Hepatocyte (in vitro differentiated cells): ENCODE measurements at places on chromosomes 6 and 20. TPM values are rescaled to one million over a fixed set of nuclear protein-coding genes. Genes with fewer than 3 reads are reported as not detected.
A peak's percentile ranks its signal among the peaks of the same experiment; 100 is the strongest.

DNA sequence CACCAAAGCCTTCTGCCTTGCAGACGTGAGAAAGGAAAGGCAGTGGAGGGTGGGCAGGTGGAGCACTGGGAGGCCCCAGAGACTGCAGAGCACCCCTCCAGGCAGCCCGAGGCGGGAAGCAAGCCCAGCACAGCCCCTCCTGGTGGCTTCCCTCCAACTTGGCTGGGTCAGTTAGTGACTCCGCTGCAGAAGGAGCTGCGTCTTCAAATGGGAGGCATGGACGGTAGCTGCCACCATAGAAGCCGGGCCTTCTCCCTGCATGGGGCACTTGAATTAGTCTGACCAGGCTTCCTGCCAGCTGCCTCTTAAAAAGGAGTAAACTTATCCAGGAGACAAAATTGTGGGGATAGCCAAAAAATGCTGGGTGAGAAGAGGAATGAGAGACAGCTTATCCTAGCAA lies 88.0 kb upstream of the RPS6KA2 start:
- DNase-seq: no peak

GRCh38 chr6:85714893-85715530 lies 72.3 kb upstream of the SYNCRIP start:
- DNase-seq: no peak

SDCBP2 gene
- 57.2 and 64.1 TPM in 2 replicates for total RNA-seq

DNA sequence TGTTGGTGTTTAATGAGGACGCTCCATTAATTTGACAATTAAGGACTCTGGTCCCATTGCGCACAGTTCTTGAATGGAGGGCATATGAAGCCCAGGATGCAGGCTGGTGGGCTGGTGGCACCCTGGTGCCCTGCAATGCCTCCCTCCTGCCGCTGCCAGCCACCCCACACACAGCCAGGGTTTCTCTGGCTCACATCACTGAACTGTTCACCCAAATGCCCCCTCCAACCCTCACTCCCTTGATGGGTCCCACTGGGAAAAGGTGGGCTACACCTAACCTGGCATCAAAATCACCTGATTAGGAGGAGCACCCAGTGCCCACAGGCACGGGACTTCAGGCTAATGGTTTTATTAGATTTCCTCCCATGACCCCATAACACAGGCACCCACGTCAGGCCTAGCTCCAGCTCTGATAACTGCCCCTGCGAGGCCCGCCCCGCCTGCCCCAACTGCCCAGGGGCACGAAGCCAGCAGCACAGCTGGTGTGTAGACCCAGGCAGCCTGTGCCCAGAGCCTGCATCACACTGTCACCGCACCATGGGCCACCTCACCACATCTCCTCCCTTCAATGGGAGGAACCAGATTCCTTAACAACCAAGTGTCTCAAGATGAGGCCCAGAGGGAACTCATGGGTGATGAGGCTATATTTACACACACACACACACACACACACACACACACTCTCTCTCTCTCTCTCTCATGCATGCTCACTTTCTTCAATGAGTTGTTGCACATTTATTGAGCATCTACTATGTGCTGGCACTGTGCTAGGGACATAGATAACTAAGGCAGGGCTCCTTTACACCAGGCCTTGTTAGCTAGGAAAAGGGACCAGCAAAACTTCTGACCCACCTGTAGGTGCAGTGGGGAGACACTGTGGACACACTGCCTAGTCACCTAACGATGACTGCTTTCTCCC lies 107.3 kb downstream of the NOL4L start:
- DNase-seq: peak; percentile 48

PAX1 gene
- total RNA-seq: 0.44 TPM in 1 of 2 replicates, not detected in the other

DNA sequence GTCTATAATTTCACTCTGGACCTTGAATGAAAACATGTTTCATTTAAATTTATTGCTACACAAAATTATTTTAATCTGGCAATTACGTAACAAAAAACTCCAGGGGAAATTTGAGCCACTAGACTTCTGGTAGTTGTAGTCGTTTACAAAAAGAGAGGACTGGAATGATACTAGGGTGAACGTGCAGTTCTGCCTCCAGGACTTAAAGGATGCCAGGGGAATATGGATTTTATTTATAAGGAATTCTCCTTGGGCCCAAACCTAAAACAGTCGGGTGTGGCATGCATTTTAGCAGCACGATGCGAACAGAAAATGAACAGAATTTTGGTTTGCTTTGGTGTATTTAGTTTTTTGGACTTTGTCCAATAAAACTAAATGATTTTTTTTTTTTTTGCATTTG lies 76.9 kb downstream of the PRL start:
- DNase-seq: no peak

PRPF6 gene
- total RNA-seq: 35.6 and 41.3 TPM in 2 replicates

- DNase-seq: peak; percentile 42
Measured at GRCh38 chr6:76790045-76790796, 673.1 kb downstream of the HTR1B start.

GRCh38 chr6:160396292-160396691 lies 48.1 kb downstream of the SLC22A3 start:
- DNase-seq: no peak

DNA sequence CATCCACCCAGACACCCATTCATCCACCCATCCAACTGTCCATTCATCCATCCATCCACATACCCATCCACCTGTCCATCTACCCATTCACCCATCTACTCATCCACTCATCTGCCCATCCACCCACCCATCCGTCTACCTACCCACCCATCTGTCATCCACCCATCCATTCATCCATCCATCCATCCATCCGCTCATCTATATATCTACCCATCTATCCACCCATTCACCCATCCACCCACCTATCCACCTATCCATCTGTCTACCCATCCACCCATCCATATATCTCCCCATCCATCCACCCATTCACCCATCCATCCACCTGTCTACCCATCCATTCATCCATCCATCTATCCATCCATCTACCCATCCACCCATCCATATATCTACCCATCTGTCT lies 30.7 kb downstream of the ARMC2 start:
- DNase-seq: no peak

DNA sequence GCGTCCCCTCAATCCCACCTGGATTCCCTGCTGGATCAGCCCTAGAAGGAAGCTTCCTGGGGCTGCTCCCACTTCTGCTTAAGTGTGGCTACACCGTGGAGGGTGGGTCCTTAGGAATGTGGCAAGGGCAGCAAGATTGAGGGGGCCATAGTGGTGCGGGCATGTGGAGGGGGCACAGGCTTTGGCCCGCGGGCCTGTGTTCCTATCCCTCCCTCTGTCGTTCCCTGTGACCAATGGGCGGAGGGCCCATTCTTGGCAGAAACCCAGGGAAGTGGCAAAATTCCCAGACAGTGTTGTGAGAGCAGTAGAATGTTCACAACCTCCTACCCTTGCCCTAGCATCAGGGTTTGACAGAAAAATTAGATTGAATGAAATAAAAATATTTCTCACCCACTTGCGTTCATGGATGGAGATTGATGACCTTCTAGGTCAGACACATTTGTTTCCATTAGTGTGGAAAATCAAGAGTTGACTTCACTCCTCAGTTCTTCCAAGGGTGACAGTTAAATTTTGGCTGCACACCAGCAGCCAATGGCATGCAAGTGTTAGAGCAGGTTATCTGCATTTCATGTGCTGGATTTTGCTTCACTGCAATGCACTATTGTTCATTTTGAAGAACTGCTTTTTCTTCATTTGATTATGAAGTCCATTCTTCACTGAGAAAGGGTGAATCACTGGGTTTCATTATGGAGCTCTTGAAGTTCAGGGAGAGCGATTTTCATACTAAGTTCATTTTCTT lies 49.3 kb upstream of the AHI1 start:
- DNase-seq: no peak
